HTR-8/SVneo (cell line): ENCODE measurements at places on chromosomes 2 and 18.
A peak's percentile ranks its signal among the peaks of the same experiment; 100 is the strongest.

DNA sequence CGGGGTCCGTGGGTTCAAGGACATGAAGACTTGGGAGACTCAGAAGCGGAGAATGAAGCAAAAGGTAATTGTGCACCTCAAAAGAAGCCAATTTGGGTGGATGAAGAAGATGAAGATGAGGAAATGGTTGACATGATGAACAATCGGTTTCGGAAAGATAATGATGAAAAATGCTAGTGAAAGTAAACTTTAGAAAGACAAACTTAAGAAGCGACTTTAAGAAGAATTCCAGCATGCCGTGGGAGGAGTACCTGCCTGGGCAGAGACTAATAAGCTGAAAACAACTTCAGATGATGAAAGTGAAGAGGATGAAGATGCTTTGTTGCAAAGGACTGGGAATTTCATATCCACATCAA is 43.5 kb downstream of the PSTPIP2 start:
- no peak for DNase-seq

DNA sequence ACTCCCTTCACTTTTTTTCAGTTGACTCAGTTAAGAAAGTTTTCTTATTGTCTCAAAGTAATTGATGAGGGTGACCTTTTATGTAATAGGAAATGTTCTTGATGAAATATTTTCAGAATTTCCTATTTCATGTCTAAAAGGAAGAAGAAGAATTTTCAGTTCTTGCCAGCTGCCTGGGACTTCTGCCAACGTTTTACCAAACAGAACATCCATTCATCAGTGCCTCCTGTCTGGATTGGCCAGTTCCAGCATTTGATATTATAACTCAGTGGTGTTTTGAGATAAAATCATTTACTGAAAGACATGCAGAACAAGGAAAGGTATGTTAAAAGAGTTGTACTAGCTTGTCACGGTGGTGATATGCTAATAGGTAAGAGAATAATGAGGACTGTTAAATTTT is 104.7 kb upstream of the MYO3B start:
- no peak for DNase-seq

DNA sequence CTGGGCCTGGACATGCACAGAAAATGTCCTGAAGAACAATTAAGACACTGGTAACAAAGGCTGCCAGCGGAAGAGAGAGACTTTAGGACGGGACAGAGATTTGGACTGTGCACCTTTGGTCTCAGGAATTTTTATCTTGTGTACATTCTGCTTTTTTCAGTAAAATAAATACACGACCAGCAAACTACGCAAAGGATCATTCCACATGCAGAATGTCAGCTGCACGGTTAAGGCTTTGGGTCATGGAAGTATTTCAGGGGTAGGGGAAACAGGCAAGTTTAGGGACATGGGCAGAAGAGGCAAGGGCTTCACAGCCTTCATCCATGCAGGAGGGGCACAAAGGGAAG is 11.5 kb downstream of the TMEM163 start:
- no peak for DNase-seq

GRCh38 chr2:74149570-74150319 is 2.0 kb upstream of the BOLA3 start:
- DNase-seq = no peak

GRCh38 chr18:48191494-48191893 is 217.7 kb downstream of the ZBTB7C start:
- no peak for DNase-seq

- no peak for DNase-seq
These were observed 235.3 kb downstream of the BCL2 start for GRCh38 chr18:63084219-63084618.

- DNase-seq = no peak
These were observed 91.0 kb downstream of the PLB1 start for GRCh38 chr2:28586867-28587266.

DNA sequence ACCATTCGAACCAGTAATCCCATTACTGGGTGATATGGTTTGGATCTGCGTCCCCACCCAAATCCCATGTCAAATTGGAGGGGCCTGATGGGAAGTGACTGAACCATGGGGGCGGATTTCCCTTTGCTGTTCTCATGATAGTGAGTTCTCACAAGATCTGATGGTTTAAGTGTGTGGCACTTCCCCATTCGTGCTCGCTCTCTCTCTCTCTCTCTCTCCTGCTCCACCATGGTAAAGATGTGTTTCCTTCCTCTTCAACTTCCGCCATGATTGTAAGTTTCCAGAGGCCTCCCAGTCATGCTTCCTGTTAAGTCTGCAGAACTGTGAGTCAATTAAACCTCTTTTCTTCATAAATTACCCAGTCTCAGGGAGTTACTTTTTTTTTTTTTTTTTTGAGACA is 62.6 kb downstream of the NBAS start:
- DNase-seq = no peak

GRCh38 chr2:55163274-55163721 is 68.8 kb downstream of the CLHC1 start:
- no peak for DNase-seq

DNA sequence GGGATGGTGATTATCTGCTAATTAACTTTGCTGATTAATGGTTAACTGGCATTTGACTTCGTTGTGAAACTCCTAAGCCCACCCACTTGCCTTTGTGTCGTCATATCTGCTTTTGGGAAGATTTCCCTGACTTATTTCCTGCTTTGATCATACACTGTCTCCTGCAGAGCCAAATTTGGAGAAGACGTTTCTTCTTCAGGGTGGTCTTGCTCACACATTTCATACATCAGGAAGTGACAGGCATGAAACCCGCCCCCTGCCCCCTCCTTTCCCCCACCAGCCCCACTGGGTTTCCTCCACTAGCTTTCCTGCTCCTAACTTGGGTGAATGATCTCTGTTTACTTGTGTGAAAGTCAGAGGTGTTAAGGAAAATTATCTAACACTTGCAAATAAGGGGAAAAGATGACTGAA is 300.1 kb downstream of the TSN start:
- no peak for DNase-seq

DNA sequence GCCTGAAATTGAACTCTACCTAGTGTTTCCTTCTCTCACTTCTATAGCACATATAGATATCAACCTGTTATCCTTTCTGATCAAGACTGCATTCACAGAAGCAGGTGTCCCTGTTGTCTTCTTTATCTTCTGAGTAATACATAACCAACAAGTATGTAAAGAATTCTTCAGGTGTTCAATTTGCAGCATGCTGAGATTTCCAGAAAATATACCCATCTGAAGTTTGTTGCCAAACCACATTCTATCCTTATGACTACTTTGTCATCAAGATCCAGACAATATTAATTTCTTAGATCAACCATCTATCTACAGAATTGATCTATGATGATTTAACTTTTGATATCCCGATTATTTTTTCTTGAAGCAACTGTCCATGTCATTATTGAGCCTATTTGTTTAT is 69.5 kb downstream of the TGFA start:
- DNase-seq = no peak

GRCh38 chr18:75264926-75265597 is 54.5 kb downstream of the TSHZ1 start:
- no peak for DNase-seq

DNA sequence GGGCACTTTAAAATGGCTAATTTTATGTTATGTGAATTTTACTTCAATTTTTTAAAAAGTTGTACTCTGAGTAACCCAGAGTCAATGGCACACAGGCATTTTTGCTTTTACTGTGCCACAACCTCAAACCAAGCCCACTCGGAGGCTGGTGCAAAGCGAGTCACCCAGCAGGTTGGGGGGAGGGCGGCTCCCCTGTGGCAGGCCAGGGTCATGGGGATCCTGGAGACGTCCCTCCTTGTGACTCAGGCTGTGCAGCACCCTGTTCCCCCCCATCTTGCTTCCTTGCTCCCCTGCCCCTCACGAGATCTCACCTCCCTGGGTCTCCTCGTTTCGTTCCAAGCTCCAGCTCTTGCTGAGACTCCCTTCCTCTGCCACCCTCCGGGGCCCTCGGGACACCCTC is 58.6 kb downstream of the POMC start:
- DNase-seq = no peak

GRCh38 chr2:235740821-235741220 is 247.0 kb downstream of the AGAP1 start:
- DNase-seq = peak; percentile 37

DNA sequence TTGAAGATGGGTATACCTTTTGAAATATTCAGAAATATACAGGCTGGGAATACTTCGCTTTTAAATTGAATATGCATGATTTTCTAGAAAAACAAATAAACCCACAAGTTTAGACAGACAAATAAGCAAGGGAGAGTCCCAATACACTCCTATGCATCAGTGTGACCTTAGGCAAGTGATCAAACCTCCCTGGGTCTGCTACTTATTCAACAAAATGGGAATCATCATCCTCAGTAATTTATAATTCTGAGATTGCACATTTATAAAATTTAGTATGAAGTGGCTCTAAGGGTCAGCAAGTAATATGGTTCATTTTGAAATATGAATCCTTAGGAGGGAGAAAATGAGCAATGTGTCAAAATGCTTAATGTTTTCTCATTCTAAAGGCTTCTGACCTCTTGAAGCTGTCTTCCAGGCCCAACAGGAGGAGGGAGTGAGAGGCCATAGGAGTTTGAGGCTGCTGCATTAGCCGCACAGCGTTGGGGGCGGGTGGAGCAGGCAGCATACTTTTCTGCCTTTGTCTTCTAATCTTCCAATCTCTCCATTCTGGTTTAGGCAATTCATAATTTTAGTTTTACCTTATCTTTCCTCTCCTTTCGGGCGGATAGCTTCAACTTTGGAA is 155.1 kb downstream of the TRIB2 start:
- DNase-seq = no peak

- peak; percentile 17 for DNase-seq
These were observed 195.2 kb downstream of the SLC8A1 start for GRCh38 chr2:40256649-40257048.

GRCh38 chr2:159137511-159138241 is 148.8 kb downstream of the WDSUB1 start:
- DNase-seq = no peak

- no peak for DNase-seq
These were observed 234.1 kb downstream of the INSIG2 start for GRCh38 chr2:118322406-118322805.

DNA sequence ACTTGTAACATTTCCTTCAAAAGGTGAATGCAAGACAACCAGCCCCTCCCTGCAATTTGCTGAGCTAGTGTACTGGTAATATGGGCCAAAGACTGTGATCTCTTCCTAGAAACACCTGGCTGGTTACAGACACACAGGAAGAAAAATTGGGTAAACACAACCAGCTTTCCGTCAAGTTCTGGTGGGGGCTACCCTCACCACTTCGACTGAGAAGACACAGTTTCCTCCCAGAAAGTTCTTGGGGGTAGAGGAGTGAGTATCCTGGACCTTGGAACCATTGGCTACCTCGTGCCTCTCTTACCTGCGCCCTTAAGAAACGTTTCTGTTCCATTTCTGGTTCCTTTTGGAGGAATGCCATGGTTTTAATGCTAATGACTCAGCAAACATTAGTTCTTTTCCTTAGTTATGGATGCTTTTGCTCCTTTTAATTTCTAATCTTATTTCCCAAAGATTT is 120.9 kb upstream of the DLX2 start:
- no peak for DNase-seq

- DNase-seq = no peak
These were observed 33.4 kb downstream of the PUM2 start for GRCh38 chr2:20317197-20317596.

- no peak for DNase-seq
These were observed 456.2 kb downstream of the SPAG16 start for GRCh38 chr2:213740453-213740852.

GRCh38 chr2:102606353-102606752 is 13.0 kb upstream of the SLC9A2 start:
- no peak for DNase-seq

- DNase-seq = no peak
These were observed 49.2 kb downstream of the ICA1L start for GRCh38 chr2:202822411-202822810.

GRCh38 chr2:116810645-116811044 is 1003.8 kb upstream of the DDX18 start:
- DNase-seq = peak; percentile 14

DNA sequence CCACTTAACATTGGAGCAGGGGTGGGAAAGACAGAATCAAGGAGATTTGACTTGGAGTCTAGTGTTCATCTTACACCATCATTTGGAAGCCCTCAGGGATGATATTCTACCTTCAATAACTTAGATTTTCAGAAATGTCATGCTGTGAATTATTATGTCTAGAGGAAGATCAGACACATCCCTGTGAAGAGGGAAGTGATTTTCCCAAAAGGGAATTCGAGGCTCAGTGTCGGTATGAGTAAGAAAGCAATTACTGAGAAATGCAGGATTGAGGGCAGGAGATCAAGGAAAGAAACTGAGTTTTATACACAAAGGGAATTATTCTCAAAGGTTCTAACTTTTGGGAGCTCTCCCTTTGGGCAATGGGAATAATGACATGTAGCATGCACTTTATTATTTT is 25.6 kb upstream of the ATIC start:
- DNase-seq = no peak

- no peak for DNase-seq
These were observed 66.5 kb downstream of the TNP1 start for GRCh38 chr2:216793386-216793785.

- no peak for DNase-seq
These were observed 97.3 kb upstream of the SNTG2 start for GRCh38 chr2:853203-853870.

GRCh38 chr2:112335600-112335999 is 60.2 kb downstream of the ZC3H6 start:
- no peak for DNase-seq

GRCh38 chr2:223092667-223093066 is 40.7 kb downstream of the KCNE4 start:
- DNase-seq = no peak

DNA sequence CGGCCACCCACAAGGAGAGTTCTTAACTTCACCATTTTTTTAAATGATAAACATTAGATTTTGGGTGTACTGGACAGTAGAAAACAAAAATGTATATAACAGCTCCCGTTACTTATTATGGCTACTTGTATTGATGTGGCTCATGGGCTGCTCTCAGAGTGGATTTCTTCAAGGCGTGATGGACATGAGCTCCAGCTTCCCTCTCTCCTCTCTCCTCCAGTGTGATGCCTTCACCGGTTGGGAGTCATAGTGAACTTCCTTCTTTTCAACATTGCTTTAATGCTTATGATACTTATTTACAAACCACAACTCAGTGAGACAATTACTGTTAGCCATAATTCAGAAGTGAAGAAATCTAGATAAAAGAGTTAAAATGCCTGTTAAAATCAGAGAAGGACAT is 515.2 kb downstream of the RNF144A start:
- no peak for DNase-seq

- DNase-seq = no peak
These were observed 220.9 kb upstream of the EPHA4 start for GRCh38 chr2:221792971-221793521.

DNA sequence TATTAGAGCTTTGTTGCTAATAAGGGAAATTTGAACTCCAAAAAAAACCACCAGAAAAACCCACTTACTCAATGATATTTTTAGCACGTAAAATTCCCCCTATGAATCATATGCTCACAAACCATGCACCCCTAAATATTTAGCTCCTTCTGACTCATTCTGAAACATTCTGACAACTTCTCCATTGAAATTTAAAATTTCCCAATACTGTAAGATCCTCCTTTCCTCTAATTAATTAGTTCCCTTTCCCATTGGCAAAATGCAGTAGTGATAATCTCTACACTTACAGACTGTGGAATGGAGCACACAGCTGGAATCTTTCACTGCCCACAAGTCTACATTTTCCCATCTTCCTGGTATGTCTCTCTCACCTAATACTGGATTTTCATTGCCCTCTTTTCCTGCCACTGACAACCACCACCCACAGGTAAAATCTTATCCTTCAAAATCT is 215.8 kb upstream of the ACVR2A start:
- DNase-seq = no peak

GRCh38 chr2:95174031-95174542 is 8.5 kb downstream of the ZNF2 start:
- DNase-seq = no peak

GRCh38 chr2:59833941-59834340 is 719.5 kb downstream of the BCL11A start:
- no peak for DNase-seq
